ENCODE measurements at places on chromosomes 6 and 20. TPM values are rescaled to one million over a fixed set of nuclear protein-coding genes. Genes with fewer than 3 reads are reported as not detected.

Gene C20orf173
- not detected for total RNA-seq

- no peak overlapping the region for H3K4me3 ChIP-seq
- peaks cover 7% of the 10 kb centered on the region for H3K36me3 ChIP-seq
- H3K4me1 ChIP-seq = peaks cover 11% of the 10 kb centered on the region
- no peak for DNase-seq
Measured at GRCh38 chr20:3541887-3542721, 71.3 kb downstream of the ATRN start.

DNA sequence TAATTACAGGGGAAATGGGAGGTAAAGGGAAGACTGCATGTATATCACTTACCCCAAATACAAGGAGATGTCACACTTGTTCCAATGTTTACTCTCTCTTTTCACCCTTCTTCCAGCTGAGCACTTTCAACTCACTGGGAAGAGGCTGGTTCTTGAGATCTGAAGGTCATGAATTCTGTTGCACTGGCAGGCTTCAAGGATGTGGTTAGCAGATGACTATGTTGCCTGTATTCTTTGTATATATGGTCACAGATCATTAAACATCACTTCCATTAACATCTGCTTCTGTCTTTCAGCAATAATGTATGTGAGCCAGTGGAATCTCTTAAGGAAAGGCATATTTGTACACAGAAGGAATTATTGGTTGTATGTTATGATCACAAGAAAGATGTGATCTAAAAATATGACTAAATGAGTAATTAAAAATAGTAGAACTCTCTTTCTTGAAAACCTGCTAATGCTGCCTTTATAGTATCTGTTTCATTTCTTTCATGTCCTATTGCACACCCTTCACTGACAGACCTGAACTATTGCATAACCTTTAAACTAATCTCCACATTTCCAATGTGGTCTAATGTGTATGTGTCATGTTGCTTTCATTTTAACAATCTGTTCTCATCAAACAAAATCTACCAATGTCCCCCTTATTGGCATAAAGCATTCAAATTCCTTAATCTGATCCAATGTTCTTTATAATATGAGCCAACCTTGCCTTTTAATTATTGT, 131.4 kb upstream of the EPHA7 start:
- no peak overlapping the region for H3K27ac ChIP-seq
- H3K27me3 ChIP-seq = no peaks in the 10 kb centered on the region
- H3K36me3 ChIP-seq = no peaks in the 10 kb centered on the region
- no peaks in the 10 kb centered on the region for H3K4me1 ChIP-seq

GRCh38 chr6:741410-742339, 48.7 kb upstream of the EXOC2 start:
- H3K27me3 ChIP-seq = peaks cover 47% of the 10 kb centered on the region
- H3K36me3 ChIP-seq = no peaks in the 10 kb centered on the region
- no peaks in the 10 kb centered on the region for H3K4me1 ChIP-seq
- no peak for DNase-seq
- H3K27ac ChIP-seq = no peak overlapping the region

Gene SNRPB2
- 76.8 TPM for total RNA-seq

- H3K4me3 ChIP-seq = no peak overlapping the region
- no peak overlapping the region for H3K27ac ChIP-seq
- no peak for DNase-seq
- H3K27me3 ChIP-seq = peaks cover 8% of the 10 kb centered on the region
Measured at GRCh38 chr20:13296070-13296469, 75.0 kb downstream of the ISM1 start.

DNA sequence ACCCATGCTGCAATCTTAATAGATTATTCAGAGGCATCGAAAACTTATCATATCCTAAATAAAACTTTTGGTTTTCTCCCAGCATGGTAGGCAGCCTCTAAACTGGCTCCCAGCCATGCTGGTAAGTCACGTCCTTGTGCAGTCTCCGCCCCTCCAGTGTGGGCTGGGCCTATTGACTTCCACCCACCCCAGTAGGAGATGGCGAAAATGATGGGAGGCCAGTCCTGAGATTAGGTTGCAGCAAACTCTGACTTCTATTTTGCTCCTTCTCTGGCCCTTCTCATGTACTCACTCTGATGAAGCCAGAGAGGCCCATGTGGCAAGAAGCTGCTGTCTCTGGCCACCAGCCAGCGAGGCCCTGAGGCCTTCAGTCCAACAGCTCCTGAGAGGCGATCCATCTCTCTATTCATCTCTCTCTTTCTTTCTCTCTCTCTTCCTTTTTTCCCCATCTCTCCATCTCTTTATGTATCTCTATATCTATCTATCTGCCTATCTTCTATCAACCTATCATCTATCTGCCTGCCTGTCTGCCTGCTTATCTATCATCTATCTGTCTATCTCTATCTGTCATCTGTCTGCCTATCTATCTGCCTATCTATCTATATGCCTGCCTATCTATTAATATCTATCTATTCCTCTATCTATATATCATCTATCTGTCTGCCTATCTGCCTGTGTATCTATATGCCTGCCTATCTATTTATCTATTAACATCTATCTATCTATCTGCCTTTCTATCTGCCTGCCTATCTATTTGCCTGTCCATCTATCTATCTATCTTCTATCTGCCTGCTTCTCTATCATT, 52.7 kb upstream of the STX16 start:
- H3K4me1 ChIP-seq = no peaks in the 10 kb centered on the region
- H3K27ac ChIP-seq = no peak overlapping the region
- no peaks in the 10 kb centered on the region for H3K27me3 ChIP-seq
- H3K4me3 ChIP-seq = no peak overlapping the region

Gene ALDH8A1
- total RNA-seq = 1.9 TPM

- H3K36me3 ChIP-seq = peaks cover 47% of the 10 kb centered on the region
- peaks cover 16% of the 10 kb centered on the region for H3K4me1 ChIP-seq
- H3K4me3 ChIP-seq = no peak overlapping the region
- DNase-seq = peak; percentile 86
- H3K27me3 ChIP-seq = no peaks in the 10 kb centered on the region
Measured at GRCh38 chr6:7401075-7401474, 11.5 kb downstream of the RIOK1 start.

Gene APCDD1L
- total RNA-seq = 2.0 TPM

GRCh38 chr6:10383331-10384090, 31.4 kb downstream of the TFAP2A start:
- 0 out of 2 replicates have a peak overlapping the region, but pooled peaks have one; percentile 6 for H3K27ac ChIP-seq
- peaks cover 8% of the 10 kb centered on the region for H3K4me1 ChIP-seq
- peak overlapping the region; percentile 66 for H3K4me3 ChIP-seq
- no peaks in the 10 kb centered on the region for H3K27me3 ChIP-seq
- DNase-seq = peak; percentile 57

- no peak overlapping the region for H3K27ac ChIP-seq
- H3K4me1 ChIP-seq = no peaks in the 10 kb centered on the region
- peak; percentile 11 for DNase-seq
- H3K27me3 ChIP-seq = no peaks in the 10 kb centered on the region
- no peaks in the 10 kb centered on the region for H3K36me3 ChIP-seq
Measured at GRCh38 chr6:74872754-74873476, 332.9 kb downstream of the COL12A1 start.

DNA sequence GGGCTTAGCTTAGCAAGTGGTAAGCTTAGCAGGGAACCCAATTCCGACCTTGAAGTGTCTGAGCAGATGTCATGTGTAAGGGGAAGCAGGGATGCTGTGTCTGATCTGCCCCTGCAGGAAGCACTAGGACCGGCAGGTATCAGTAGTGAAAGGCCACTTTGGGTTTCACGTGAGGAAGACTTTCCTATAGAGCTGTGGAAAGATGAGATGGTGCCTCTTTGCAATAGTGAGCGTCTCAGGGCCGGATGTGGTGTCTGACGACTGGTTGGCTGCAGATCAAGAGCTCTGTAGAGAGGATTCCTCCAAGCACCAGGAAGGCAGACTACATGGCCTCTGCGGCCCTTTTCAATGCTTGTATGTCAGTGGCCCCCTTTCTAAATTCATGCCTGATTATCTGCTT, 98.3 kb downstream of the TIAM2 start:
- no peaks in the 10 kb centered on the region for H3K36me3 ChIP-seq
- no peak for DNase-seq
- no peak overlapping the region for H3K27ac ChIP-seq
- no peaks in the 10 kb centered on the region for H3K27me3 ChIP-seq
- H3K4me1 ChIP-seq = no peaks in the 10 kb centered on the region
- no peak overlapping the region for H3K4me3 ChIP-seq

- no peaks in the 10 kb centered on the region for H3K27me3 ChIP-seq
- H3K4me1 ChIP-seq = 0 out of 2 replicates have a peak, but pooled peaks cover 3% of the 10 kb centered on the region
- no peak overlapping the region for H3K27ac ChIP-seq
- no peak overlapping the region for H3K4me3 ChIP-seq
Measured at GRCh38 chr6:64736421-64736950, 970.5 kb downstream of the EYS start.

DNA sequence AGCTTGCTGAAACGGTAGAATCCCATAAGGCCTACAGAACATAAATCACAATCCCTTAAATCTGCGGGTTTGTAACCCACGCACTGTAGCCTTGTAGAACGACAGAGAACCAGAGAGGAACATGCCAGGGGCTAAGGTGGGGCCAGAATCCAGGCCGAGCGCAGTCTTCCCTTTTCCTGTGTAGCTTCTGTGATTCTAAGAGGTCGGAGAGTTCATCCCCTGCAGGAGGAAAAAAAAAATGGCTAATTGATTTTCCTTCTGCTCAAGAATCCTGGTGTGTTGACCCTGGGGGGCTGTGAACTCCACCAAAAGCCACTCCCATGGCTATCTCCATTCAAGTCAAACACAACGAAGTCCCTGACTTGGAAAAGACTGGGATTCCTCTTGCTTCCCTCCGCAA, 96.3 kb downstream of the SPTLC3 start:
- H3K4me1 ChIP-seq = peaks cover 17% of the 10 kb centered on the region
- H3K27me3 ChIP-seq = no peaks in the 10 kb centered on the region
- H3K36me3 ChIP-seq = no peaks in the 10 kb centered on the region
- no peak overlapping the region for H3K4me3 ChIP-seq

- H3K4me3 ChIP-seq = no peak overlapping the region
- H3K27ac ChIP-seq = no peak overlapping the region
- peaks cover 12% of the 10 kb centered on the region for H3K4me1 ChIP-seq
- H3K27me3 ChIP-seq = no peaks in the 10 kb centered on the region
- DNase-seq = no peak
- H3K36me3 ChIP-seq = no peaks in the 10 kb centered on the region
Measured at GRCh38 chr6:21141616-21142303, 451.8 kb upstream of the SOX4 start.

DNA sequence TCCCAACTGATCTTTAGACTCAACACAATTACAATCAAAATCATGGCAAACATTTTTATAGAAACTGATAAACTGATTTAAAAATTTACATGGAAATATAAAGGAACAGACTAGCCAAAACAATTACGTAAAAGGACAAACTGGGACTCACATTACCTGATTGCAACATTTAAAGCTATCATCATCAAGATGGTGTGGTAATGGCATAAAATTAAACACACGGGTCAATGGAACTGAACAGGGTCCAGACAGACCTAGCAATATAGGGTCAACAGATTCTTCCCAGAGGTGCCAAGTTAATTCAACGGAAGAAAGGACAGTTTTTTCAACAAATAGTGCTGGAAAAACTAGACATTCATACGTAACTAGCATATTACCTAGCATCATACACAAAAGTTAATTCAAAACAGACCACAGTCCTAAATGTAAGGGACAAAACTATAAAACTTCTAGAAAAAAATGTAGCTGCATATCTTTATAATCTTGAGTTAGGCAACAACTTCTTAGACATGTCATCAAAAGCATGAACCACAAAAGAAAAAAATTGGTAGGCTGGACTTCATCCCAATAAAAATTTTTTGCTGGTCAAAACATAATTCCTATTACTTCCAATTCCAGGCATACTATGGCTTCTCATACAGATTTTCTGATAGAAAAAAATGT, 147.4 kb upstream of the BEND6 start:
- peaks cover 49% of the 10 kb centered on the region for H3K4me1 ChIP-seq
- H3K4me3 ChIP-seq = no peak overlapping the region
- H3K36me3 ChIP-seq = no peaks in the 10 kb centered on the region
- no peaks in the 10 kb centered on the region for H3K27me3 ChIP-seq
- peak overlapping the region; percentile 22 for H3K27ac ChIP-seq

DNA sequence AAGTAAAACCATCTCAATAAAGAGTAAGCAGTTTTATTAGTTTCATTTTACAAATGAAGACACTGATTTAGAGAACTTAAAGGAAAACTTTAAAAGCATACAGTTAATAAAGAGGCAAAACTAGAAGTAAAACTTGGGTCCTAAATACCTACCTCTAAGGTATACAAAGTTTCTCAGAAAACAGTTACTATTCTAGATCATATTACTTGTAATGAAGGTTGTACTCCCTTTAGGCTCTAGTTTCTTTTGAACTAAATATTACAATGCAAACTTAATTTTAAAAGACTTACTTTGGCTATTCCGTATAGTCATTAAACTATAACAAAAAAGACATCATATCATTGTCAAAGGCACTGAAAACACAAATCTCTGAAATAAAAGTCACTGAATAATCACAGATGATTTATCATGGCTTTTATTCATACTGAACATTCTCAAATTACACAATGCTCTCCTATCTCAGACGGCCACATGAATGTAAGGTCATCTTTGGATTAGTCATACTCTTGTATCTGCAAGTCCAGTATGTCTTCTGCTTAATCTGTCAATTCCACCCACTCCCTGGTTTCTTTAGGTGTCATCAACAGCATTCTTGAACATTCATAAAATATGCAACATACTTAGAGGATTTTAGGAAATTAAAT, 361.6 kb upstream of the RUNX2 start:
- H3K4me3 ChIP-seq = no peak overlapping the region
- H3K27ac ChIP-seq = no peak overlapping the region
- DNase-seq = peak; percentile 41
- H3K36me3 ChIP-seq = no peaks in the 10 kb centered on the region
- no peaks in the 10 kb centered on the region for H3K27me3 ChIP-seq

GRCh38 chr20:9989066-9989724, 45.6 kb upstream of the ANKEF1 start:
- peaks cover 60% of the 10 kb centered on the region for H3K27me3 ChIP-seq
- H3K4me1 ChIP-seq = no peaks in the 10 kb centered on the region
- no peak overlapping the region for H3K27ac ChIP-seq
- no peak for DNase-seq

- H3K27ac ChIP-seq = no peak overlapping the region
- no peak for DNase-seq
- no peak overlapping the region for H3K4me3 ChIP-seq
- peaks cover 14% of the 10 kb centered on the region for H3K4me1 ChIP-seq
Measured at GRCh38 chr20:57031867-57032355, 234.5 kb downstream of the BMP7 start.

DNA sequence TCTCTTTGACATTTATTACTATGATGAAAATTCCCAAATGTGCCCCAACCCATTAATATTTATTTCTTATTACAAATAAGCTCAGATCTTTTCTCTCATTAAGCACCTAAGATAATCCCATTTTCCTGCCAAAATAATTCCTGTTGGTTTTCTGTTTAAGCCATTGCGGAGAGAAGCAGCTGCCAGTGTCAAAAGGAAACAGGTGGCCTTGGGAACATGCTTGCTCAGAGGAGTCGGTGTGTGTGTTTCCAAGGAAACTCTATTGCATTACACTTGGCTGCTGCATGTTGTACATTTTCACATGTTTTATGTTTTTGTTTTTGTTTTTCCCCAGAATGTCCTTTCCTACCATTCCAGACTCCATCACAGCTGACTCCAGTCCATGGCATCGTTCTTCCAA, 56.4 kb downstream of the CD24 start:
- DNase-seq = no peak
- H3K27me3 ChIP-seq = no peaks in the 10 kb centered on the region
- no peak overlapping the region for H3K27ac ChIP-seq
- H3K4me3 ChIP-seq = no peak overlapping the region

Gene ARMC12
- total RNA-seq = not detected

Data from PC-3 (cell line).